Esophagus squamous epithelium (tissue), 5 donors: ENCODE measurements at places on chromosomes 16 and 17.

DNA sequence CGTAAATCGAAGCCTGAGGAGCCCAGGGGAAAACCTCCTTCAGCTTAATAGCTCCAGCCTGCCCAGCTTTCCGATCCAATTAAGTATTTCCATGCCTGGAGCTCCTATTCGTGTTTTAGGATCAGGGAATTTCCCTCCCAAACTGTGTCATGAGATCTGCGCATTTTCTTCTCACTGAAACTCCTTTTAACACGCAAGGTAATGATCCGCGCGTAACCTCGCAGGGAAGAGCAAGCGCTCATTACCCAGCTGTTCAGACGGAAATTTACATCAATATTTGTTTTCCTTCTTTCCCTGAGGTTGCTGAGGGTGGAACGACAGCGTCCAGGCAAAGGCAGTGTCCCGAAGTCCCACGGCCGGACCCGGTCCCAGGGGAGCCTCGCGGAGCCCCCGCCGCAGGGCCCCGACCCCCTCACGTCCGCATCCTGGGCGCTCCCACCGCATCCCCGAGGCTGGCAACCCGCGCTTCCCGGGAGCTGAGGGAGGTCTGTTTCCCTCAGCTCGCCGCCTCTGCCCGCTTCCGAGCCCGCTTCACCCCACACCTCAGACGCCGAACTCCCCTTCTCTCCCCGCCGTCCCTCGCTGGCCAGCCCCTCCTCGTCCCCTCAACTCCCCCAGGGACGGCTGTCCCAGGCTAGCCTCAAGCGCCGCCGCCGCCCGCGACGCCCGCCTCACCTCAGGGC is 415 bp downstream of the ABCA5 start:
- no peak for DNase-seq

DNA sequence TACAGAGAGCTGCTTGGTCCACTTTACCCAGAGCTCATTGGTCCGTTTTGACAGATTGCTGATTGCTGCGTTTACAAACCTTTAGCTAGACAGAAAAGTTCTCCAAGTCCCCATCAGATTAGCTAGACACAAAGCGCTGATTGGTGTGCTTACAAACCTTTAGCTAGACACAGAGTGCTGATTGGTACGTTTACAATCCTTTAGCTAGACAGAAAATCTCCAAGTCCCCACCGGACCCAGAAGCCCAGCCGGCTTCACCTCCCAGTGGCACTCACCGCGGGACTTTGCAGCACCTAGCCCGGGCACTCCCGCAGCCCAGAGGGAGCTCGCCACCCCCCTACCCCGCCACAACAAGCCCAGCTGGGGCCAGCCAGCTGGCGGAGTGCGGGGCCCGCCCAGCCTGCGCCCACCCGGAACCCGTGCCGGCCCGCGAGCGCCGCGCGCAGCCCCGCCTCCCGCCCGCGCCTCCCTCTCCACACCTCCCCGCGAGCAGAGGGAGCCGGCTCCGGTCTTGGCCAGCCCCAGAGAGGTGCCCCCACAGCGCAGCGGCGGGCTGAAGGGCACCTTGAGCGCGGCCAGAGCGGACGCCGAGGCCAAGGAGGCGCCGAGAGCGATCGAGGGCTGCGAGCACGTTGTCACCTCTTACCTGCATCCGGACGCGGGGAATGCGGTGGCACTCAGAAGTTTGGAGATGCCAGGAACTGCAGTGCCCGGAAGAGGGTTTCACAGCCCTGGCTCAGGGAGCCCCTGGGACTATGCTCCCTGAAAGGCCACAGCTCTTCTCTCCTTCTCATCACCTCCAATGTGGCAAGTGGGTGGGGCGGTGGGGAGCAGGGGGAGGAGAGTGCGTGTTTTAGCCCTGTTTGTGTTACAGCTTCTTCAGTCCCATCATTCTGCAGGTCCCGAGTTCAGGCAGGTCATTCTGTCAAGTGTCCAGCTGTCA is 1504.5 kb downstream of the CDH11 start:
- no peak for DNase-seq

DNA sequence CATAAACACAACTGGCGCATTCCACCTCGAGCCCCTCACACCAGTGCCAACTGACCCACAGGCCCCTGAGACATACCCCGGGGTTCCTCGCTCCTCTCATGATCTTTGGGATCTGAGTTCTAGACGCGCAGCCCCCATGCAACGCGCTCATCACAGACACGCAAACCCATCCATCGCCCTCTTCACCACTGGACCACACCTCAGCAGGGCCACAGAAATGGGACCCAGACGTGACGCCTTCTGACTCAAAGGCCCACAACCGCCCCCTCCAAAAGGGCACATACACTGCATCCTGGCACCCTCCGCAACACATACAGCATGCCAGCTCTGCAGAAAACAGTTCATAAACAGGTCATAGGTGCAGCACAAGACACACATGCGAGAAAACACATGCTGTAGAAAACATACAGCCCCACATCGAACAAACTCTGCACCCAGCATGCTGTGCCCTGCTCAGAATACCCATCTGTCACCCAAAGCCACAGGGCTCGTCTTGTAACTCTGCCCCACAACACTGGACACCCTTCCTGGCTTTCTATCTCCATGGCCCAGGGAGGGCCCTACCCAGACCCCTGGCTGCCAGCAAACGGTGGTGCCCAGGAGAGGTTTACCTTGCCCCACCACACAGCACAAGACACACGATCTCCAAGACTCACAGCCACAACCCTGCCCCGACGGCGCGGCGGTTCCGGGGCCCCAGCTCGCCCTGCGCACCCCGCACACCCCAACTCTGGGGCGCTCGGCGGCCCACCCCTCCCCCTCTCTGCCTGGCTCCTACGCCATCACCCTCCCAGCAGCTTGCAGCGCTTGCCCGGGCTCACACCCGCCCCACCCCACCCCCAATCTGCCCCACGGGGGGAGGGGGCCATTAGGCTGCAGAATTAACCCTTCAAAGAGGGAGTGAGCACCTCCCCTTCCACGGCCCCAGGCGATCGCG is 887 bp downstream of the ZBTB4 start:
- DNase-seq = no peak

- DNase-seq = no peak
Measured at GRCh38 chr17:64148017-64148631, 18.2 kb upstream of the ERN1 start.

- DNase-seq = no peak
Measured at GRCh38 chr17:61729690-61730268, 133.5 kb downstream of the BRIP1 start.

DNA sequence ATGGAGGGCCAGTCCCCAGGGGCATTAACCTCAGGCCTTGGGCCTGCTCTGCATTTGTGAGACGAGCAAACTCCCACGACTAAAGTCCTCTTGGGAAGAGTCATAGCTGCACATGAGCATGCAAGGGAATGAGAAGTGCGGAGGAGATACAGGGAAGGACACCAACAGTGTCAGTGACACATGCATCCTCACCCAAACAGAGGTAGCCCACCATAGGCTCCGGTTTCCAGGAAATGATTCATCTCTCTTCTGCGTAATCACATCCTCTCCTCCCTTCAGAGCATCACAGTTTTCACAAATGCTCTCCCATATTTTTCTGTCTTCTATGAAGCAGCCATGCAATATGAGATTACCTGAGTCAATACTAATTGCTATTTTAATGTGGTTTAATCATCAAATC is 725.7 kb upstream of the GOT2 start:
- DNase-seq = no peak

DNA sequence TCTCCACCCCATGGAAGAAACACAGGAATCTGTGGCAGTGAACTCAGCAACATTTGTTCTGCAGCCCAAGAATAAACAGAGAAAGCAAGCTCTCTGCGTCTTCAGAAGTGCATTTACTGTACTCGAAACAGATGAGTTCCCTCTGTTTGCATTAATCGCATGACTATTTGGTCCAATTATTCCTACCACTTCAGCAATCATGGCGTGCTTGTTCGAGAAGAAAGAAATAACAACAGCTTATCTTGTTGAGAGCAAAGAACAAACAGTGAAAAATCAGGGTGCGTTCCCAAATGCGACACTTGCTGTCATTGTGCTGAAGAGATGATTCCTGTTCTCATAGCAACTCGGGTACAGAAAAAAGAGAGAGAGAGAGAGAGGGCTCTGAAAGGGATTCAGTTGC is 445.3 kb upstream of the MAF start:
- DNase-seq = no peak

- no peak for DNase-seq
Measured at GRCh38 chr17:50211249-50212120, 10.1 kb upstream of the COL1A1 start.

DNA sequence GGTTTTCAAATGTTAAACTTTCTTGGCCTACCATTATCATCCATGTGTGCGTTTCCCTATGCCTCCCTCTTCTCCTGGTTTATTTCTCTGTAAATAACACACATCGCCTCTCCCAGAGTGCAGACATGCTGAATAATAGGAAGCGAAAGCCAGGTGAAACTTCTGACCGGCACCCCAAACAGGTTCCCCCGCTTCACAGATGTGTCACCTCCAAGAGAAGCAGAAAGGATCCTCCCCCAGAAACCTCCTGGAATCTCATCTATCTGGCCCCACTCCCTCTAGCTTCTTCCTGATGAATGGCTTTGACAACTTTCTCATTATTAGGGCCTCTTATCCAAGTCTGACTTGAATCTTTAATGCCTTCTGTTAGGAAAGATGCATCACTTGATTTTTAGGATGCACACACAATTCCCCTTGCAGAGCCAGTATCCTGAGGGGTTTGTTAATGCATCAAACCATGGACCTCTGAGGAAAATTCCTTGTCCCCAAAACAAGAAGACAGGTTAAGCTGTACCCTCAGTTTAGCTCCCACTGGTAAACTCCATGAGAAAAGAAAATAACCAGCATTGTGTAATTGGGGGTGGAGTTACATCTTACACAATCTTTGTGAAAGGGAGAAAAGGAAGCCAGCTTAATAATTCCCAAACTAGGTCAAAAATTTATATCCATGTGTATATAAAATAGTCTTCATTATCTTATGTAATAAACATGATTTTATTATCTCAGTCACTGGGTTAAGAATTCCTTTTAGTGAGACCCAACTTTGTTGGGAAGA is 20.1 kb upstream of the HYDIN start:
- DNase-seq = no peak

DNA sequence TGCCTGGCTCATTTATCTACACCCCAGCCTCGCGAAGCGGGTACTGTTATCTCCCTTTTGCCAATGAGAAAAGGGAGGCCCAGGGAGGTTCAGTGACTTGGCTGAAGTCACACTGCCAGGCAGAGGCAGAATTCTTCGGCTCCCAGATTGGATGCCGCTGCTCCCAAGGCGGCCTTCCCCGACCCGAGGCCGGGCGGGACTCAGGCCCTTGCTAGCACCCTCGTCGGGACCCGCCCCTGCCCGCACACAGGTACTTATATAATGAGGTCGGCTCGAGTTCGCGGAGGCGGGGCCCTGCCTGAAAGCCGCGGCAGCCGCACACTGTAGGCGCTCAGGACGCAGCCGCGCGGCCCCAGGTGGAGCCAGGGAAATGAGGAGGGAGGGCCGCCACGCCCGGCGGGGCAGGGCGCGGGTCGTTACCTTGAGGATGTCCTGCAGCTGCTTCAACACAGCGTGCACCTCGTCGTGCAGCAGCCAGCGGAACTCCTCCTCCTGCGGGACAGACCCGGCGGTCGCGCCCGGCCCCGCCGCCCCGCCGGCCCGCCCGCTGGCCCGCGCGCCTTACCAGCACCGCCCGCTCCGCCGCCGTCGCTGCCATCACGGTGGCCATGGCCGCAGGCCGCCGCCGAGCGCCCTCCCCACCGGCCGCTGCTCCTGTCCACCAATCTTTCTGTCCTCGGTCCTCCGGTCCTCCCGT is at the start of gene ROGDI:
Gene ROGDI (minus strand): TSS at position 672 of the 697 bp plus-strand sequence. CDS start 62 bp downstream, at position 610.
- peak; percentile 49 for DNase-seq

GRCh38 chr17:75124041-75124818 is 7.3 kb downstream of the NT5C start:
- peak; percentile 27 for DNase-seq

DNA sequence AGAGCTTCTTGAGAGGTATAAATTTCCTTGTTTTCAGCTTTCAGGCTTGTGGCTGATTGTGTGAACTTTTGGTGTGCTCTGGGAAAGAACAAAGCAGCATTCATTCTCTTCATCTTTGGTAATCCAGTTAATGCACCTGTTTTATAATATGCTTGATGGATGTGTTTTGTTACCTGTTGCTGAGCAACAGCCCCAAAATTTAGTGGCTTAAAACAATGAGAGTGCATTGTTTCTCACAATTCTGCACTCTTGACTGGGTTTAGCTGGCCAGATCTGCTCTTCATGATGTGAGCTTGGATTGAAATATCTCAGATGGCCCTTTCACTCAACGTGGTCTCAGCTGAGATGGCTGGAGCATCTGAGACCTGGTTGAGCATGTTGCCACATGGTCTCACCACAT is 58.7 kb upstream of the NOL11 start:
- no peak for DNase-seq

DNA sequence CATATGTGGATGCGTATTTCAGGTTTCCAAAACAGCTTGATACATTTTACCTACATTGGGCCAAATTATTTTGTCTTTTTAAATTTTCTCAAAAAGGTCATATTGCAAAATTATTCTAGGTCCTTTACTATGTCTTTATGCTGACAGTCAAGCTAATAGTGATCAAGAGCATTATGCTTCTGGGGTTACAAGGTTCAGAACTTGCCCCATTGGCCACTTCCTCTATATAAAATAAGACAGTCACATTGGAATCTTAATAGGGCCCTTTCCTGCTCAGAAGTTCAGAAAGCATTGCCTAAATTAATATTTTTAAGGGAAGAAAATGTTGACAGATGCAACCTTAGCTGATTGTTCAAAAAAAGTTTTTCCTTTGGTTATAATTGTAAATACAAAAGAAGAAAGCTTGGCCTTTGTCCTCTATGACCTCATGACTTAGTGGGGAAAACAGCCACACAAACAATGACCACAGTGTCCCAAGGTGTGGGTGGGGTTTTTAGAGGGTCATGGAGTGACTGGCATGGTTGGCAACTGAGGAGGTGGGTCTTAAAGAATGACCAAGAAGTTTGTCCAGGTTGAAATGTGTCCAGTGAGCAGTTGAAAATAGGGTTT is 11.8 kb upstream of the RAB11FIP4 start:
- DNase-seq = no peak

DNA sequence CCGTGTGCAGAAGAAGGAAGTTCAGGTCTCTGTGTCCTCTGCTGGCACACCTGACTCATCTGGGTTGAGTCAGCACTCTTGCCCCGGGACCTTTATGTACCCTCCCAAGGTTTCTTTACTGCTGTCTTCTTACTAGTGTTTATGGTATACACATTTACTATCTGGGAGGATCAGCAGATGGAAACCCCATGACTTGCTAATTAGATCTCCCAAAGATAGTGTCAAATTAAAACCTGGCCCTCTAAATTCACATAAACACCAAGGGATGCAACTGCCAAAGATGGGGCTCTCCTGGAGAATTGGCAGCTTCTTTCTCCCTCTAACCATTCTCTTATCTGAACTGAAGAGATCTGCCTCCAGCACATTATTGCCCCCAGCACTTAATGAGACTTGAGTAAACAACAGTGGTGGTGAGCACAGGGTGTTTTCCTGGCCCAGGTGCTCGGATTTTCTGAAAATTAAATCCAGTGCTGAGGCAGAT is 718.1 kb upstream of the SOX9 start:
- no peak for DNase-seq

DNA sequence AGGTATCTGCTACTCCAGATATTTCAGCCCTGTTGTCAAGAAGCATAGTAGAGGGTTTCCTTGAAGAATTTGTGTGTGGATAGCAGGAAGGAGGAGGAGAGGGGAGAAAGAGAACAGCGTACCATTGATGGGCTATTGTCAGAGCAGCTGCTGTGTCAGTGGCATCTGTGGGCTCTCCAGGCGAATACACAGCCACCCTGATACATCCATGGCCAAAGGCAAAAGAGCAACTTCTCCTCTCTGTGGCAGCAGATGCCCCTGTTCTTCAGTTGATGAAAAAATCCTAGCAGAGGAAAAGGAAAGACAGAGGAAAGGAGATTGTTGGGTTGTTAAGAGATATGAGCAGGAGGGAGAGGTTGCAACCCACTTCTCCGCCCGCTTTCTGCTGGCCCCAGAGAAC is 12.2 kb upstream of the KCNJ2 start:
- DNase-seq = no peak
